SK-N-SH (cell line): ENCODE measurements at places on chromosomes 2 and 18.

DNA sequence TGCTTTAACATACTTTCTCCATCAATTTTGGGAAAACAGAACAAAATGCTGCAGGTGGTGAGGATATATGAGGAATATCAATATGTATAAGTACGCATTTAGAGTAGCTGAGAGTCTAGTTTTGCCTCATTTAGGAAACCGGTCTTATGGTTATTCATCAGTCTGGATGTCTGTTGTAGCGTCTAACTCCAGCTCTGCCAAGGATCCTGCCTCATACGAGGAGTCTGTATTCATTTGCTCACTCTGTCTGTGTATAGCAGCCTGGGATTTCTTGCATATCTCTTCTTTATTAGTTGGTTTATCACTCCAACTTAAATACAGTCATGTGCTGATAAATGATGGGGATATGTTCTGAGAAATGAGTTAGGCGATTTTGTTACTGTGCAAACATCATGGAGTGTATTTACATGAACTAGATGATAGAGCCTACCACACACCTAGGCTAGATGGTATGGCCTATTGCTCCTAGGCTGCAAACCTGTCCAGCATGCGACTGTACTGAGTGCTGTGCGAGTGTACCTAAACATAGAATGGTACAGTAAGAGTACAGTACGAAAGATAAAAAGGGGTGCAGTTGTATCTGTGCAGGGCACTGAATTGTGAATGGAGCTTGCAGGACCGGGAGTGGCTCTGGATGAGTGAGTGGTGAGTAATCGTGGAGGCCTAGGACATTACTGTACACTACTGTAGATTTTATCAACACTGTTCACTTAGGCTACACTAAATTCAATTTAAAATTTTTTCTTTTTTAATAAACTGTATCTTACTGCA is 148.1 kb downstream of the ZNF407 start:
- peak; percentile 11 for DNase-seq

GRCh38 chr2:220687231-220687843 is 884.8 kb downstream of the EPHA4 start:
- DNase-seq, result peak; percentile 52

DNA sequence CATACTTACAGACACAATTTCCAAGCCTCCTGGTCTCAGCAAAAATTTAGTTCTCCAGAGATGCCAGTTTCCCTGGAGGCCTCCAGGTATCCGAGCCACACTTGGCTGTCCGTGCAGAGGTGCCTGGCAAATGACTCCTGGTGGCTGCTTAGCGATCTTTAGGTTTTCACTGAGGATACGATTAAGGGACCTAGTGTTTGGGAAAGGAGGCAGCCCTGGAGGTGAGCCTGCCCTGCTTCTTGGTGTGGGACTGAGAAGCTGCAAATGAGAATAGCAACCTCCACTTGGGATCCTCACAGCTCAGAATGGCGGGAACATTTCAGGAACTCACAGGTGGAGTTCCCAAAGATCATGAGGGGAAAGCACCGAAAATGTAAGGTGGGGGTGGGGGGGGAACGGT is 217.6 kb downstream of the ALPK2 start:
- no peak for DNase-seq

GRCh38 chr2:75571730-75572430 is 11.1 kb upstream of the EVA1A start:
- DNase-seq, result no peak

GRCh38 chr2:168255866-168256265 is 8.5 kb upstream of the STK39 start:
- DNase-seq, result no peak

DNA sequence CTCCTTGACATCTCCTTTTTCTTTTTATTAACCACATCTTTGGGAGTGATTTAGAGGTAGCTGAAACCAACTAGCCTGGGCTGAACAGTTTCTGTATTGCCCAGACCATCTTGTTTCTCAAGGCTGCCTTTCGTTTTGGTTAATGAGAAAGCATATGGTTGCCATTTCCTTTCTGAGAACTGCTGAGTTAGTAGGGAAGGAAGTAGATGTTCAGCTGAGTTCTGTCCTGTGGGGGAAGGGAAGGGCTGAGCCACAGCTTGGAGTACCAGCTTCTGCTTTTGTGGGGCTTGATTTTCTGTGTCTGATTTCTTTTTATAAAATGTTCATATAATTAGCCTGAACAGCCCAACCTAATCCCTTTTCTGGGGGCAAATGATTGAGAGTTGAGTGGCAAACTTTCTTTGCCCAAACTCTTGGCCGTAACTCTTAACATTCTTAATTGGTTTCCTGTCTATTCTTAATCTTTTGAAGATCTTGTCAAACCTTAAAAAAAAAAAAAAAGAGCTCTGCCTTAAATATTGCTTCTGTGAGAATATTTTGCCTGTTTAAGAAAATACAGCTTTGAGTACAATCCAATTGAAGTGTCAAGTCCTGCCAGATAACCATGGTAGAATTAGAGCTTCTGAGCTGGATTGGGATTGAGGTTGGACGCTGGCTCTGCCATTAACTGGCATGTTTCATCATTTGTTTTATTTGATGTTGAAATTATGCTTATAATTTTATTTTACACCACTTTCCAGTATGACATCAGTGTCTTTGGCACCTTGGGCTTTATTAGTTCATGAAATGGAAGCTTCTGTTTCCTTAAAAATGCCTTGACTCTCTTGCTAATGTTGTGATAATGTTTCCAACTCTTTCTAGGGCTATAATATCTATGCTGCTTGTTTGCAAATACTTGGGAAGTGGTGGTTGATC is 1.9 kb upstream of the NABP1 start:
- no peak for DNase-seq

DNA sequence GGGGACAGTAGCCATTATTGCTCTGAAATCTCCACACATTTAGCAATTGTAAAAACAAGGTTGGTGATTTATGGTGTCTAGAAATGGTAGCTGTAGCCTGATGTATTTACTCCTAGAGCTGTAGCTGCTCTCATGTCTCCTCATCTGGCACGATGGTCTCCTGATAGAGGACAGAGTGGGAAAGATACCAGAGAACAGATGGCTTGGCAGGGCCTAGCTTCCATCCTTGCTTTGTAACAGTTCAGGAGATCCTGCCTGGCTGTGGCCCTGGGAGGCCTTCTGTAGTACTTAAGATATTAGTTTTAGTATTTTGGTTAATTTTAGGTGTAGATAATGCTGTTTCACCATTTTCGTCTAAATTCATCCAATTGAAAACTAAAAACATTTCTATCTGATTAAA is 6.7 kb downstream of the ATG16L1 start:
- DNase-seq, result no peak

GRCh38 chr2:212076456-212076855 is 462.1 kb downstream of the ERBB4 start:
- no peak for DNase-seq

DNA sequence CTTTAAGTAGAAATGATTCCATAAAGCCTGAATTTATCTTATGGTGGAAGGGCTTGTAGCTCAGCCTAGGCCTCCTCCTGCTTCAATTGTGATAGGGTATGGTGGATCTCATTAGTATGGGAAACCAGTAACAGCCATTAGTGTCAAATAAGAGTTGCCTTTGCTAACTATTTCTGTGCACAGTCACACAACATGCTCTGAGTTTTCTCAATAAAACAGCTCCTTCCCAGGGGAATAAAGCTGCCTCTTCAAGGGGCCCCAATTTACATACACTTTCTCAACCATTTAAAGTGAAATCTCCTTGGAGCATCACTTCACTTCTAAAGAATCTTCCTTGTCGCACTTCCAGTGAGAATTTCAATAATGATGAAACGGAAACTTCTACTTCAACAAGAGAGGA is 53.4 kb downstream of the KLF7 start:
- DNase-seq, result no peak

DNA sequence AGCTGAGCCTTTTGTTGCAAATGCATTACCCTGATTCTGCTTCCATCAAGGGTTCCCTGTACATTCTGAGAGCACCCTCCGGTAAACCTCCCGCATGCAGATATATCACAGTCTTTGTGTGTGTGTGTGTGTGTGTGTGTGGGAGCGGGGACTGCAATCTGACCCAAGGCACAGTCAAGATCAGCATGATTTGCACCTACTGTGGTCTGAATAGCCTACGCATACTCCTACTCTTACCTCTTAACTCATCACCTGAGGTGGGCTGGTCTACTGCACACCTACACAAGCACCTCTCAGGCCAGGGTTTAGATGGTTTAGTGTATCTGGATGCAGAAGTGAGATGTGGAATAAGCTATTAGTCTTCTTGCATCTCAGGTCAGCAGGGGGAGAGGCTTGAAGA is 174.6 kb downstream of the FSHR start:
- no peak for DNase-seq

DNA sequence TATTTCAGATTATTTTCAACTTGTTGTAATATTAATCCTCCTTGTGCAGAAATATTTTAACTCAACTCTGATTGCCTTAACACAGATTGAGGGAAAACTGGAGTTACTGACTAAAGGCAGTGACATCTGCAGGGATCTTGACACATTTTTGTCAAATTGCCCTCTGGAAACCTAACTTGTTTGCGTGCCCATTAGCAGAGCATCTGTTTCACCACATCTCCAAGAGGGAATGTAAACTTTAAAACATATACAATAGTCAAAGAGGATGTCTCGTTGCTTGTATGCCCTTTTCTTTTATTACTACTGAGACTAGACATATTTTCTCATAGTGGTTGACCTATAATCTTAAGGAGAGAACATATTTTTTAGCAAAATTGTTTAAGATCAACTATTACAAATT is 14.2 kb downstream of the INPP1 start:
- no peak for DNase-seq

DNA sequence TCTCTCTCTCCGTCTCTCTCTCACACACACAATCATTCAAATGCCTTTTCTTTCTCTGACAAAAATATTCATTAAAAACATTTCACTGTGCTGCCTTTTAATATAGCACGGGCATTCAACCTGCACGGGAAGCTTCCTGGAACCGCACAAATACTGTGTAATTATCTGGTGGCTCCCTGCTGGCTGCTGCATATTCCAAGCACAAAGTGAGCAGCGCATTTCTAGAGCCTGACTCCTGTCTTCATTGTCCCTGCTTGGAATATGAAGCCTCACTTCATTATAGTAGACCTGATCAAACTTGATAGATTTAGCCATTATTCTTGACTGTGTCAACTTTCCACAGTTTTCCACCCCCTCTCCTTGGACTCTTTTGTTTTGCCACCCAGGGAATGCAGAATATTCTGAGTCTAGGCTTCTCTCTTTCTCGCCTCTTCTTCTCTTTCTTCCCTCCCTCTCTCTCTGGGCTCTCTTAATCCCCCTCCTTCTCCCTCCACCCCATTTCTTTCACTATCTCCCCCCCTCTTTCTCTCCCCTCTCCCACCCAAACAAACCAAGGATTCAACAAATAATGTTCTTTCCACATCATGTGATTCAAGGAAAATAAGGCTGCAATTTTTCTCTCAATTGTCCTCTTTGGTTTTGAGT is 672.1 kb upstream of the FANCL start:
- no peak for DNase-seq

DNA sequence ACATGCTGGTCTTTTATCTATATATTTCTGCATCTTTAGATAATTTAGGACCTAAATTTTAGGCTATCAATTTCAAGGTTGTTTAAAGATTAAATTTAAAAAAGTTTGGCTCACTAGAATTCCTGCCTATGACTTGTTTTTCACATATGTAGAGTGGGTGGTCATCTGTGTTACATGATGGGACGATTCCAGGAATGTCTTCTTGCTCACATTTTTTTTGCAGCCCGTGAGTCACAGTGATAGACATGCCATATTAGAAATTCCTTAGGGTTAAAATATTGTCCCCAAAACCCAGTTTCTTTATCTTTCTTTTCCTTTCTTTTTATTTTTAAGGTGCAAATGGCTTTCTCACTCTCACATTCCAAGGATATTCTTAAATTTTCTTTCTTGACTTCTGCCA is 652.0 kb downstream of the PLCL1 start:
- no peak for DNase-seq

- no peak for DNase-seq
Measured at GRCh38 chr18:68548904-68549870, 165.7 kb downstream of the TMX3 start.

DNA sequence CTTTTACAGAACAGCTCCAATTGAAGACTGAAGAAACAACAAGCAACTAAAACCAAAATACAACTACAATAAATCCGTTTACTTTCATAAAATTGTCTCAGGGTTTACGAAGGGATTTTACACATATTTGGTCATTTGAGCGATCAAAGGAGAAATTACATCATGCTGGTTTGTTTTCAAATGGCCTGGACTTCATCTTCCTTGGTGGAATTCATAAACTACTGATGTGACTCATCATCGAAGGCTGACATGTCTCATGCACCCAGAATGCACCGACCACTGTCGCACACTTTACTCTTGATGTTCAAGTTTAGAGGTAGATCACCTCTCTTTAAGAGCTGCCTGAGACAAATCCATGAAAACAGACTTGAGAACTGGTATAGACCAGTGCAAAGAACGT is 25.6 kb upstream of the PMAIP1 start:
- DNase-seq, result no peak

- peak; percentile 57 for DNase-seq
Measured at GRCh38 chr2:109467701-109468100, 146.1 kb downstream of the SEPTIN10 start.

DNA sequence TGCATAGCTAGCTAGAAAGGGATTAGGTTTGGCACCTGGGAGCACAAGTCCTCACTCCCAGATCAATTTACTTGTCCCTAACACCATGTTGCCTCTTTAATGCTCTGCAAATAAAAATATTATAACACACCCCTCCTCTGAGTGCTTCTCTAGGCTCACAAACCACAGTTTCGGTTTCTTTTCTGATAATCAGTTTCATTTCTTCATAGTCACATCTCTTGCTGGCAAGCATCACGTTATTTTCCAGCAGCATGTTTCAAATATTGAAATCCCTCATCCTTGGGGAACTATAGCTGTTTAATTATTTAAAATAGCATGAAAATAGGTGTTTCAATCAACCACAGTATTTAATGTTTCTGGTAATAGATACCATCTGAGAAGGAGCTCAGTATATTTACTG is 13.9 kb upstream of the SMCHD1 start:
- no peak for DNase-seq

DNA sequence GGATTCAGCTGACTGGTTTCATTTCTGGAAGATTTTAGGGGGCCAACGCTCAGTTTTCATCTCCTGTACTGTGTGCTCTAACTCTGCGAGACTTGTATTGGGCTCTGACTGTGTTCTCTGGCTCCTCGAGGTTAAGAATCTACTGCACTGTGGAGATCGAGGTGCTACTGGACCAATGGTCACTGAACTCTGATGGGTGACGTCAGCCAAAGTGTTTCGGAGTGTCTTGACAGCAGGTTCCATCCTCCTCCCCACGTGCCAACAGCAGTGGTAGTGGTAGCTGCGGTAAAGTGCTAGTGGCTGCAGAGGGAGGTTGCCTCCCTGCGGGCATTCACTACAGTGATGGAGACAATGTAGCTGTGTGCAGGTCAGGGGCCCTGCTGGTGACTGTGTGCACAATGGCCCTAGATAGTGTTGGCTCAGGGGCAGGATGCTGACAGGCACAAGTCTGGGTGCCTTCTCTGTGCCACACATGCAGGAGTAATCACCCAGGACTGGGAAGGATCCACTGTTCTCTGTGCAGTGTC is 705.7 kb upstream of the DDX18 start:
- no peak for DNase-seq
